Bronchial epithelial cell (primary cell): ENCODE measurements at places on chromosomes 13 and 19. TPM values are rescaled to one million over a fixed set of nuclear protein-coding genes. Genes with fewer than 3 reads are reported as not detected.

- no peak for DNase-seq
These were observed 15.0 kb downstream of the LRRC4B start for GRCh38 chr19:50553134-50553703.

GRCh38 chr13:40520916-40521315, 145.5 kb downstream of the FOXO1 start:
- no peak for DNase-seq

- DNase-seq = no peak
These were observed 1834.0 kb upstream of the PCDH20 start for GRCh38 chr13:63249411-63250187.

- no peak for DNase-seq
These were observed 514 bp upstream of the MCEMP1 start for GRCh38 chr19:7676376-7676775.

The NOVA2 gene
- total RNA-seq = not detected in 2 replicates

GRCh38 chr19:40517248-40517647, 50.4 kb downstream of the SPTBN4 start:
- no peak for DNase-seq

The NXNL1 gene
- not detected in 2 replicates for total RNA-seq
